ENCODE measurements at places on chromosomes 7 and 10.

GRCh38 chr7:122672536-122672935, 26.4 kb downstream of the RNF133 start:
- DNase-seq = no peak

GRCh38 chr7:35707422-35707821, 12.5 kb upstream of the HERPUD2 start:
- no peak for DNase-seq

DNA sequence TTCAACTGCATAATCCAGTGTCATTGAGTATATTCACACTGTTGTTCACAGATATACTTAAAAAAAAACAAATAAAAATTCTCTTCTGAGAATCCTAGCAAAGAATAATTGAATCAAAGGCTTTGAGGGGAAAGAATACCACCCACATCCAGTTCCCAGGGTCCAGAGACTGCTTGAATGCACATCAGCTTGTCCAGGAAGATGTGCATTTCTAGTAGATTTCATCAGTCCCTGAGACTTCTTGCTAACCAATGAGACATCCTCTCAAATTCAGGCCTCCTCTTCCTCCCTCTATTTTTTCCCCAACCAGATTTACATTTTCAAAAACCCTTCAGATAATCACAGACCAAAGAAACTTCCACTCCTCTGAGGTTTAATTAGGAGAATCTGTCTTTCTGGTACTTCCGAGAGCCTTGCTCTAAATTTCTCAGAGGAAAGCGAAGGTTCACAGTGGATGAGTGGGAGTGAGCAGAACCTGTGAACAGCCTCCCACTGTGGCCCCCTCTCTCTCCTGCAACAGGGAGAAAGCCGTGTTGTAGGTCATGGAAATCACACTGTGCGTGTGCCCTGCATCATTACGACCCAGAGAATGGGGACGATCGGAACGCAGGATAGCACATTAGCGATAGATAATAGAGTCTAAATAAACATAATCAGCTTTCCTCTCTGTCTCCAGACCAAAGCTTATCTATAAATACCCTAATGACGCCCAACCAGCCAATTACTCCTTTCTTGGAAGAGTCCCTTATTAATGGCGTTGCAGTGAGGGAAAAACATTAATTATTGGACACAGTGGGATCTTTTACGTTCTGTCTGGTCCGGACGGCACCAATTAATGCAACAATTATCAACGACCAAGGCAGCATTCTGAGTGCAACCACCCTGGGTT, 212.5 kb downstream of the EMX2 start:
- DNase-seq = no peak

DNA sequence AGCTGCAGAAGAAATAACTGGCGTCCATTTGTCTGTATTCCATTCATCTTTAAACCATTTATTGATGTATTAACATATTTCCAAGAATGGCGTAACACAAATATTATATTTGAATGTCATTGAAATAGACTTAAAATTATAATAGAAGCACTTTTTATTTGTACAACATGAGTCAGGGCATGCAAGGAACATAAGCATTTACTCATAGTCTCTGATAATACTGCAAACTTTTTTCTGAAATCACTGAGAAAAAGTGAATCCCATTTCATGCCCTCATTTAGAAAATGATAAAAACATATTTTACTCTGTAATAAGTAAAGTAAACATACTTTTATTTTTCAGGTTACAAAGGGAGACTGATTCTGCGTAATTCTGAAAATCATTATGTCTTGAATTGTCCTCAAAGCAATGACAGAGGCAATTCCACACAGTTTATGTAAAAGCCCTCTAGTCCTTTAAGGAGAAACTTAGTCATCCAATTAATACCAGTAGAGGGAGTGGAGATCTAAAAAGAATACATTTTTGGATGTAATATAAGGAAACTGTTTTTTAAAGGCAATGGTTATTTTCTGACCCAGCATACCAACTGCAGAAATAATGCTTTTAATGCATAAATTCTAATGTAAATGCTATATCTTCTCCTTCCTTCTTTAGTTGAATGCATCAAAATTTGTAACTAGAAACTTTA, 58.1 kb downstream of the AGMO start:
- DNase-seq = no peak

DNA sequence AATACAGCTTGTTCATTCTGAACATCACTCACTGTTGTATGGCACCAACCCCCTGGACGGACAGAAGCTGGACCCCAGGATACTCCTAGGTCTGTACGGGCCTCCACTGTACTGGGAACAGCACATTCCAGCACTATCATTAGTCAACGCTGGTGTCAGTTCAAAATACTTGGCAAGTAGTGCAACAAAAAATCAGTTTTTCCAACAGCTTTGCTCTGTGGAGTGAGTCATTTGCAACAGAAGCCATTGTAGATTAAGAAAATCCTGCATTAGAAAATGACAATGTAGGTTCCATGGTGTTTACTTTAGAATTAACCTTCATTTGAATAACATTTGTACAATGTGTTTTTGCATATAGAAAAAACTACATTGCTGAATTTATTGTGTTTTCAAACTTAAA, 266.6 kb downstream of the HDAC9 start:
- DNase-seq = no peak

DNA sequence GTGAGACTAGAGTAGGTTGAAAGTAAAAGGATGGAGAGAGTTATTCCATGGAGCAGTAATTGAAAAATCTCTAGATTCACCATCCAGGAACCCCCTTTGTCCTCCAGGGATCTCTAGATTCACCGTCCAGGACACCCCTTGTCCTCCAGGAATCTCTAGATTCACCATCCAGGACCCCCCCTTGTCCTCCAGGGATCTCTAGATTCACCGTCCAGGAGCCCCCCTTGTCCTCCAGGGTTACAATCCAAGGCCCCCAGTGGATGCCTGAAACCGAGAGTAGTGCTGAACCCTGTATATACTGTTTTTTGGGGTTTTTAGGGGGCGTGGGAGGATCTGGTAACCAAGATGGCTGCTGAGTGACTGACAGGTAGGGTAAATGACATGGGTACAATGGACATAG, 38.3 kb upstream of the PPP2R2D start:
- DNase-seq = no peak

GRCh38 chr10:101776161-101776817, 375 bp upstream of the FGF8 start:
- no peak for DNase-seq

DNA sequence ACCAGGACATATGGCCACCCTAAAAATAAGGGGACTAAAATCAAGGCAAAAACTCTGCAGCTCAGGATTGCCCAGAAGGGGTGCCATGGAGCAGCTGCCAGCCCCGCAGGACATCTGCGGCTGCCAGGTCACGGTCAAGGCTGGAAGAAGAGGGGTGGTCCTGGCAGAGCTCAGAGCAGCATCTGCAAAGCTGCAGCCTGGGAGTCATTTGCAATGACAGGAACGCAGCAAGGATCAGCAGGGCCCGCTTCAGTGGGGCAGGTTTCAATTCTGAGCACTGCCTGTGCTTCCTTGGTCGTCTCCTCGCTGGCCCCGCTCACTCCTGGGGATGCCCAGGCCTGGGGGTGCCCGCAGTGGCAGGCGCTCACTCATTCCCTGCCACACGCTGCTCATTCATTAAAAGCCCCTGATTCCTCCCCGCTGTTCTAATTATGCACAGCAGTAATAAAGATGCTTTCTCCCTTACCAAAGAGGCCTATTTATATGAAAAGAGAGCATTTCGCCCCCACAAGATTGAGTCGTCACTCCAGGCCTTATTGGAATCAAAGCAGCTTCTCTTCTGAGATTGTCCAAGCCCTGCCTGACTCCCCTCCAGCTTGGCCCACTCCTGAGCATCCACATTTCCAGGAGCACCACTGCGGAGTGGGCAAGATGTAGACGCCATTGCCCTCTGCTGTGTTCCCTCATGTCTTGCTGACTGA, 4.6 kb downstream of the HSPA12A start:
- DNase-seq = no peak

DNA sequence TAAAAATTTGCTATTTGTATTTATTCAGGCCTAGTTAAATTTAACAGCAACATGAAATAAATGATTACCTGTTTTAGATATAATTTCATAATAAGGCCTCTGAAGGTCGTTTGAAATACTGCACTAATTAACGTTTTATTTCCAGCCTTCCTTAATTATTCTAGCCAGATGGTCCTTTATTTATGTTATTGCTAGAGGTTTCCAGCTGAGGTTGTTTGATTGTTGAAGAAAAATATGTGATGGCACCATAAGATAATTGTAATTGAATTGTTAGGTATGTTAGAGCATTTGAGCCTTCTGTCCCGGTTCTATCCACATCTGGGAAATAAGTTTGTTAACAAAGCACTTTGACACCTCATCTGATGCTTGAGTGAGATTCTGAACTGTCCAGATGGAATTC, 556.1 kb downstream of the ATRNL1 start:
- no peak for DNase-seq

DNA sequence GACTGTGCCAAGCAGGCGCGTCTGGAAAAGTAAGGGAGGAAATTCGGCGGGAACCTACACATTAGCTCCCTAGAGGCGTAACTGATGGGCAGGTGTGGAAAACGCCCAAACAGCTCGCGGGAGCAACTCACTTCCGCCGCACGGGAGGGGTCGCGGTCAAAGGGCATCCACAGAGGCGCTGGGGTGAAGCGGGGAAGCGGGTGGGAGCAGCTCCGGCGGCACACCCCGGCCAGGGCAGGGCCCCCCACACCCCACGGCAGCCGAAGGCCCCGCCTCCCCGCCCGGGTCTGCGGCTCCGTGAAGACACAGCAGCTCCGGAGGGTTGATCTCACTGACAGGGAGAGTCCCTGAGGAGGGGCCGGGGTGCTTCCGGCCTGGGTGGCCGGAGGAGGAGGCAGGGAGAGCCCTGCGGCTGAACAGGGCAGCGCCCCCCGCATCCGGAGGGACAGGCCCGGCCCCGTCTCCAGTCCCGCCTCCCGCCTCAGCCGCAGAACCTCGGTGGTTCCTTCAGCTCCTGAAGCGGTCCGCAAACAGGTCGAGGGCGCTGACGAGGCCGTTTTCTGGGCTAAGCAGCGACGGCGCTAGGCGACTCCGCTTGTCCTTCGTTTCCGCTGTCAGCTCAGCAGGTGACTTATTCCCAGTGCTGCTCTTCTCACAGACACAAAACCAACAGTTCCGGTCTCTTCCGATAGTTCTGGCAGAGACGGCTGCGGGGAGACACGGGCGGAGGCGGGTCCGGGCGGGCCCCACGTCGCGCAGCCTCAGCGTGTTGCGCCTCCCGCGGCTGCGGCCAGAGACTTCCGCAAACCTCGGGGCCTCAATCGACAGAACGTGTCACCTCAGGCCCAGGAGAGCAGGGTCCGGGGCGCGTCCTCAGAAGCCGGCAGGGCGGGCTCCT, 276.1 kb downstream of the DNAJB6 start:
- peak; percentile 61 for DNase-seq

GRCh38 chr7:106057962-106058927, 53.9 kb downstream of the SYPL1 start:
- DNase-seq = no peak

DNA sequence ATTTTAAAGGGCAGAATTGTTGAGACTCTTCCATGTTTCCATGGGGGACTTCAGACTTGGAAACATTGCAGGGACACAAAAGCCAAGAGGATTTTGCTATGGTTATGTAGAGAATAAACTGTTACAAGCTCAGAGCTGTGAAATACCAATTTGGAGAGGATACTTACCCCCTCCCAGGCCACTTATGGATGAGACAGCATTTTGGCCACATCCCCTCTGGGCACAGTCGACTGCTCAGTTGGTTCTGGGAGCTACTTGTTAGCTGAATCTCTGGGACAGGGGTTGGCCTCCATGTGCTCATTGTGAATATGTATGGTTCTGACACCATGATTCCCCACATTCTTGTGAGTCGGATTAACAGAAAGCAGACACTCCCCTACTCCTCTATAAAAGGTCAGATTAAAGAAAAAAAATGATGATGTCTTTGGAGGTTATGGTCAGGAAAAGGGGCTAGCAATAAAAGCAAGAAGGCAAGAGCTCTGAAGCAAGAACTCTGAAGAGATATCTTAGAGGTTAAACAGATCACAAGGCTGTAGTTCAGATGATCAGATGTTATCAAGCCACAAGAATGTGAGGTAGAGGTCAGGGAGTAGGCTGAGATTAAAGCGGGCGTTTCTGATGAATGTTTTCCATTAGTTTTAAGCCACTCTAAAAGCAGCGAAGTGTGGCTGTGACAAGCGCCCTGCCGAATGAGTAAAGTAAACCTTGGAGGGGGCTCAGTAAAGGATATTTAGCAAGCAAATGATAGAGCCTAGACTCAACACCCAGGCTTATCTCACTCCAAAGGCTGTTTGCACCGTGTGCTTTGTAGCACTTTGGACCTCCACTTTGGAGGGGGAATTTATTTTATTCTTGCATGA, 17.2 kb downstream of the STAMBPL1 start:
- DNase-seq = no peak

- DNase-seq = no peak
Measured at GRCh38 chr10:99346247-99346646, 17.1 kb downstream of the CNNM1 start.

GRCh38 chr7:55514546-55515265, 57.6 kb downstream of the VOPP1 start:
- no peak for DNase-seq

- no peak for DNase-seq
Measured at GRCh38 chr7:47453093-47454061, 128.5 kb downstream of the TNS3 start.

- no peak for DNase-seq
Measured at GRCh38 chr7:104883248-104883717, 130.7 kb upstream of the KMT2E start.

DNA sequence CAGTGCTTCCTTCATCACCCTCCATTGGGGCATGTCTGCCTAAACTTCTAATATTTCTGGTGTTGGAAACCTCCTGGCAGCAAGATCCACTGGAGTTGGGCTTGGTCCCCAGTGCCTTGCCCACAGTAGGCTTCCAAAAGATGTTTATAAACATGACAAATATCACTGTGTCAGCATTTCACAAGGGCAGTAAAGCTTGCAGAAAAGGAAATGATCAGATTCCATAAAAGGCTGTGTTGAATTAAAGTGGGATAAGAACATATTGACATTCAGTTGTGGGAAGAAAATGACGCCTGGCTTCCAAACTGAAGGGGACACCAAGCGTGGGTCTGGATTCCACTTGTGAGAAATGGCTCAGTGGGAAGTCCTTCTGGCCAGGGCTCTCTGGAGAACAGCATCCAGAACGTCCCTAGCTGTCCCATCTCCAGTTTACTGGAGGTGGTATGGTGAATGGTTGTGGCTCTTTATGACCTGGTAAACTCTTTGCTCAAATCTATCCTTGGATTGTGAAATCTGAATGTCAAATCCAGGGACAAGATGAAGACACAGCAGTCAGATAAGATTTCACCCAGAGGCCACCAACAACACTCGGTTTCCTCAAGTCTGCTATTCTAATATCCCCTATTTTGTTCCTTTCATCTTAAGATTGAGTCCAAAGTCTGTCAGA, 287.2 kb downstream of the TNS3 start:
- no peak for DNase-seq

GRCh38 chr10:73999703-74000102, 1.8 kb downstream of the VCL start:
- DNase-seq = no peak

DNA sequence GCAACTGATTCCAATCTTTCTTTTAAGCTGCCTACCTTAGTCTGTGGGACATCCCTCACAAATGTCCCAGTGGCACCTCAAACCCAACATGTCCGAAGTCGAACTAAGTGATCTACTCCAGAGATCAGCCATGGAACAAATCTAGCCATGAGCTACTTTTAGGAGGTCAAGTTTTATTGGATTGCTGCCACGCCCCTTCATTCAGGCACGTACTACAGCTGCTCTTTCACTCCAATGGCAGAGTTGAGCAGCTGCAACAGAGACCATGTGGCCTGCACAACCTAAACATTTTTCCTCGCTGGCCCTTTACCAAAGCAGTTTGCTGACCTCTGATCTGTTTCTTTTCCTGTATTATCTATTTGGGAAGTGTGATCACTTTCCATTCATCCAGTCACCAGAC, 192.4 kb upstream of the CDCA7L start:
- no peak for DNase-seq
